Muscle of back (tissue), 13 donors: ENCODE measurements at places on chromosomes 7 and 10. TPM values are rescaled to one million over a fixed set of nuclear protein-coding genes. Genes with fewer than 3 reads are reported as not detected.

The SNX8 gene
- polyA plus RNA-seq: 35.5 TPM

GRCh38 chr10:48856855-48857254 lies 82.8 kb downstream of the LRRC18 start:
- DNase-seq: no peak

GRCh38 chr10:51683031-51683691 lies 16.2 kb downstream of the CSTF2T start:
- no peak for DNase-seq

DNA sequence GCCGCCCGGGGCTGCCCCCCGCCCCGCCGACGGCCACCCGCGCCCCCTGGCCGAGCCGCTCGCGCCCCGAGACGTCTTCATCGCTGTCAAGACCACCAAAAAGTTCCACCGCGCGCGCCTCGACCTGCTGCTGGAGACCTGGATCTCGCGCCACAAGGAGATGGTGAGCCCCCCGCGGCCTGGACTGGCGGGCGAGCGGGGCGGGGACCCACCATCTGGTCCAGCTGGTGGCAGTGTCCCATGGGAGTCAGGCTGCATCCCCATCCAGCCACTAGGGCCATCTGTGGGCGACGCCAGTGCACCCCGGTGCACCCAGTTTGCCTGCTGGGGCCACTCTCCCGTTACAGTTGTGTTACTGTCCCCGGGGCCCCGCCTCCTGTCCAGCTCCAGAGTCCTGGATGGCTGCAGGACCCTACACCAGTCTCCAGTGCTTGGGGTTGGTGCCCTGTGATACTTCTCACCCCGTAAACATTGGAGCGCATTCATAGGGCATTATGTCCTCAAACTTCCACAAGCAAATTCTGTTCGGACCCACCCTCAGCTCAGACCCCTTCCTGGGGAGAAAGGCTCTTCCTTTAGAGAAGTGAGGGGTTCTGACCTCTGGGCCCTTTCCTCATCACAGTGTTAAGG lies 672 bp downstream of the LFNG start:
- DNase-seq: no peak

- DNase-seq: no peak
These were observed 130.7 kb downstream of the NRF1 start for GRCh38 chr7:129742256-129742655.

DNA sequence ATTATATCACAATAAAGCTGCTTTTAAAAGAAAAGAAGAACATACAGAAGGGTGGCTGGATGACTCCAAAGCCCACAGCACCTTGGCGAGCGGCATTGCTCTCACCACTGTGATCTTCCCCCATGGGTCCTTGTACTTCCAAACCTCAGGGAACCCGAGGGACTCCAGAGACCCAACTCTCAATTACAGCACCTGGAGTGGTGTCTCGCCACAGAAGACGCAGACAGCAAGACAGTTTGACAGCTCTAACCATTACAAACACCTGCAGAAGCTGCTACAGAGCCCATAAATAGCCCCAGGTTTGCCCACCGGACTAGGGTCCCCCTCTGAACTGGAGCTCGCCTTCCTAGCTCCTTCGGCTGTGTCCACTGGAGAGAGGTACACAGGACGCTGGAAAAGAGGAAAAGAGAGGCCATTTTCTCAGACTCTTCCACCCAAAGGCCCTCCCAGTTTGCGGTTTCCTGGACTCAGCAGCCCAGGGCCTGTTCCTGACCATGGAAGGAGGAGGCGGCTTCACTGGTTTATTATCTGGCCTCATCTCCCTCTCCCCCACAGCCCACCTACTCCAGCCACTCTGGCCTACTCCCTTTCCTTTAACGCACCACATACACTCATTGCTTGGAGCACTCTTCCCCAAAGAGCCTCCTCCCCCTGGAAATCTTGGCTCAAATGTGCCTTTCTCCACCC lies 1.9 kb downstream of the PIK3AP1 start:
- no peak for DNase-seq

GRCh38 chr10:26737730-26738129 lies 40.2 kb downstream of the PDSS1 start:
- peak; percentile 23 for DNase-seq

DNA sequence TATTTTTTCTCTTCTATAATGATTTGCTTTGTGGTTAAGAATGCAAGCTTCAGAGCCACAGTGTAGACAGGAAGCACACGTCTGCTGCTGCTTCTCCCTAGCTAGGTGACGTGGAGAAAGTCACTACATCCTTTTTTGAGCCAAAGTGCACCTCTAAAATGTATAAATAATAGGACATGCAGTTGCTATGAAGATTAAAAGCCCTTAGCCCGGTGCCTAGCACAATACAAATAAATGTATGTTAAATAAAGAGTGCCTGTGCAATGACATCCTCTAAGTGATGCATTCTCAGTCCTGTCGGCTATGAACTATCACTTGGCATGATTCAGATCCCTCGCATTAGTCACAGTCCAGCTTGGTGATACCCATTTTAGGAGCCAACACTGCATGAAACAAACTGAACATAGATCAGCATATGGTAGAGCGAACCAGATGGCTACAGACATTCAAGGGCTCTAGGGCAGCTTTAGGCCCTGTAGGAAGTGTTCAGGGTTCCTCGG lies 4.8 kb upstream of the TRDMT1 start:
- no peak for DNase-seq

DNA sequence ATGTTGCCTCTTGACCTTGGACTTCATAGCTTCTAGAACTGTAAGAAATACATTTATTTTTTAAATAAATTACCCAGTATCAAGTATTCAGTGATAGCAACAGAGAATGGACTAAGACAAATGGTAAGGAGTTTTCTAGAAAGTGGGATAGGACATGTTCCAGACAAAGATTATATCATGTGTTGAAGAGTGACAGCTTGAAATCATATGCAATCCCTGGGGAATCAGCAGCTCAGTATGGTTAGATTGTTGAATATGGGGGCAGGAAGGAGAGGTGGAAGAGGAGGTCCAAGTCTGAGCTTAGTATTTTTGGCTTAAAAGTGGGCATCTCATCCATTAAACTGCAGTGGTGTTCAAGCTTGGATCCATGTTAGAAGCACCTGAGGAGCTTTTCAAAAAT lies 74.1 kb downstream of the ENTPD1 start:
- no peak for DNase-seq

The LRIT1 gene
- not detected for polyA plus RNA-seq

The HGF gene
- 6.8 TPM for polyA plus RNA-seq

DNA sequence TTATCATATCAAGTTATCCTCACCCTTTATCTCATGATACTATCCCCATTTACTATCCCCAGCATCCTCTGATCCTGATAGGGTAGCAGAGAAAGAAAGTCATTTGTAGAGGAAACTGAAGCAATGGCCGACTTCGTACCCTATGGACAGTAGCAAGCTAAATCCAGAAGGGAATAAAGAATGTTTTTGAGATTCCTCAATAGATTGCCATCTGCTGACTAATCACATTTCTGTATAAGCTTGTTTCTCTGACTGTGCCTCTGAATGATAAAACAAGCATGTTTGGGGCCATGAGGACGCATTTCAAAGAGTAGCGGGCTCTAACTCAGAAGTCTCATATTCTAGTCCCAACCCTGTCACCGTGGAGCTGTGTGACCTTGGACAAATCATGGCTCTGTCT lies 13.2 kb upstream of the FAM107B start:
- no peak for DNase-seq

The COL1A2 gene
- polyA plus RNA-seq: 6,247 TPM

DNA sequence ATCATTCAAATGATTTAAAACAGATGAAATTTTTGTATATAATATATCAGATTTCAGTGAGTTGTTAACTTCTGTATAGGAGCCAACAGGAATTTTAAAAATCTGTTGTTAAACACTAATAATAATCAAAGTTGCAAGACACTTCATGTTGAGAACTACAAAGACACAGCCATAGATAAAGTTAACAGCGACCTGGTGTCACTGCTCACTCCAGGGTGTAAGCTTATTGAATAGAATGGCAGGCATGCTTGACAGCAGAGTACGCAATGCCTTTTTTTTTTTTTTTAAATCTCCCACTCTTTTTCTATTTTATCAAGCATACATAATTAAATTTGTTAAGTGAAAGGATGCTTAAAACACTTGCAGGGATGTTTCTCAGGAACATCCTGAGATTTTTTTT lies 32.0 kb downstream of the PCDH15 start:
- DNase-seq: no peak

GRCh38 chr10:83539528-83540308 lies 599.6 kb upstream of the GHITM start:
- DNase-seq: peak; percentile 92

The A1CF gene
- 0.12 TPM for polyA plus RNA-seq

DNA sequence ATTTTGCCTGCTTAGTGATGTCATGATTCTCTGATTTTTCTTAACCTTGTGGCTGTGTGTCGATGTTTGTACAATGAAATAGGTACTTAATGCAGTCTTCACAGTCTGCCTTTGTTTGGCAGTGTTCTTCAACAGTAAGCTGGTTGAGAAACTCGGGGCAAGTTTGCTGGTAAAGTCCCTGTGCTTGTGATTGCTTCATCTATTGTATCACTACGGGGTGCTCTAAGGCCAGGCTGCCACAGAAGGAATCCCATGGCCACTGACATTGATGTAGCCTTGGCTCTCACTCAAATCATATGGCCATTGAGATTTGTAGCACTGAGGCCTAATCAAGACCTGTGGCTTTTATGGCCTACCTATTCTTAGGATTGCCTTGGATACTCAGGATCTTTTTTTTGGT lies 33.5 kb upstream of the PRSS37 start:
- DNase-seq: no peak

GRCh38 chr10:22454634-22455033 lies 109.3 kb downstream of the SPAG6 start:
- no peak for DNase-seq

GRCh38 chr7:123867225-123867624 lies 22.3 kb downstream of the HYAL4 start:
- no peak for DNase-seq

The GSTO2 gene
- 0.64 TPM for polyA plus RNA-seq

- no peak for DNase-seq
These were observed 6.0 kb upstream of the MNX1 start for GRCh38 chr7:157016352-157017041.

GRCh38 chr10:101704331-101704730 lies 9.4 kb upstream of the FBXW4 start:
- DNase-seq: no peak

GRCh38 chr7:42035210-42035609 lies 201.8 kb downstream of the GLI3 start:
- no peak for DNase-seq

DNA sequence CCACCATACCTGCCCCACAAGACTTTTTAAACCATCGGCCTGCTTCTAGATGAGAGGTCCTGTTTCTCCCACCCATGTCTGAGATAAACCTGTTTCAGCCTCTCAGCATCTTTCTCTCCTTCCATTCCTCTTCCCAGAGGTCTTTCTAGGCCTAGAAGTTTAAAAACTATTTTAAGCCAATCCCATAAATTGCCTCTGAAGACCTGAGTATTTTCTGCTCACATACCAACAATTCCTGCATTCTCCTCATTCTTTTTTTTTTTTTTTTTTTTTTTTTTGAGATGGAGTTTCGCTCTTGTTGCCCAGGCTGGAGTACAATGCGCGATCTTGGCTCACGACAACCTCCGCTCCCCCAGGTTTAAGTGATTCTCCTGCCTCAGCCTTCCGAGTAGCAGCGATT lies 262.9 kb upstream of the AUTS2 start:
- no peak for DNase-seq

- no peak for DNase-seq
These were observed 391.9 kb upstream of the NPVF start for GRCh38 chr7:25619963-25620799.

- peak; percentile 81 for DNase-seq
These were observed 55.2 kb downstream of the EGFR start for GRCh38 chr7:55073976-55074528.

- no peak for DNase-seq
These were observed 7.1 kb downstream of the KIF5B start for GRCh38 chr10:32049113-32049512.

The LOXL4 gene
- 12.2 TPM for polyA plus RNA-seq

GRCh38 chr7:128036226-128036940 lies 5.1 kb upstream of the LRRC4 start:
- no peak for DNase-seq
